ENCODE measurements at places on chromosomes 5 and 9.
A peak's percentile ranks its signal among the peaks of the same experiment; 100 is the strongest.

- peak; percentile 84 for DNase-seq
These were observed 232.8 kb upstream of the PTGER4 start for GRCh38 chr5:40446910-40447309.

- DNase-seq, result no peak
These were observed 35.1 kb downstream of the DMXL1 start for GRCh38 chr5:119105971-119106370.

GRCh38 chr5:119322948-119323537 is 32.8 kb upstream of the TNFAIP8 start:
- DNase-seq, result peak; percentile 67

GRCh38 chr5:72363166-72363802 is 43.1 kb downstream of the PTCD2 start:
- peak; percentile 77 for DNase-seq

GRCh38 chr9:119458068-119458467 is 88.8 kb upstream of the BRINP1 start:
- DNase-seq, result no peak

DNA sequence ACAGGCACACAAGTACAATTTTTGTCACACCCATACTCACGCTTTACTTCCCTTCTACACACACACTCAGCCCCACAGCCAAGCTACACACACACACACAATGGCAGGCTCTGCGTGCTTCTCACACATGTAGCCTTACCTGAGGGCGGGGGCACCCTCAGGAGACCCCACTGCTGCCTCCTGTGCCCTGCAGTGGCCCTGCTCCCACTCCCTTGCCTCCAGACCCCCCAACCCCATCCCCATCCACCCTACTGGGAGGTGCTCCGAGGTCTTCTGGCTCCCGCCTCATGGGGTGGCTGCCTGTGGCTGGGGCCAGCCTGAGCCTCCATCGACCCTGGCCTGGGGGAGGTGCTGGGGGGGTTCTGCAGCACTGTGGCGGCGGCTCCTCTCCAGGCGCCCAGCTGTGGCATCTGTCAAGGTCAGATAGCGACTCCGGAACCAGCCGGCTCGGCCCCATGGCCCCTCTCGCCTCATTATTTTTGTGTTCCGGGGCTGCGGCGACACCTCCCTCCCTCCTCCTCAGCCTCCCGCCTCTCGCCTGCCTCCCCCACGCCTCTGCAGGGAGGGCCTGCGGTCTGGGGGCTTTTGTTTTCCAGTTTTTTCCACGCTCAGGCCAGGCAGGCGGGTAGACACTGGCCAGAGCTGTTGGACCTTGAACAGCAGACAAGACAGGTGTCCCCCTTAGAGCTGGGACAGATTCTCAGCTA is 21.7 kb downstream of the CXXC5 start:
- DNase-seq, result no peak

DNA sequence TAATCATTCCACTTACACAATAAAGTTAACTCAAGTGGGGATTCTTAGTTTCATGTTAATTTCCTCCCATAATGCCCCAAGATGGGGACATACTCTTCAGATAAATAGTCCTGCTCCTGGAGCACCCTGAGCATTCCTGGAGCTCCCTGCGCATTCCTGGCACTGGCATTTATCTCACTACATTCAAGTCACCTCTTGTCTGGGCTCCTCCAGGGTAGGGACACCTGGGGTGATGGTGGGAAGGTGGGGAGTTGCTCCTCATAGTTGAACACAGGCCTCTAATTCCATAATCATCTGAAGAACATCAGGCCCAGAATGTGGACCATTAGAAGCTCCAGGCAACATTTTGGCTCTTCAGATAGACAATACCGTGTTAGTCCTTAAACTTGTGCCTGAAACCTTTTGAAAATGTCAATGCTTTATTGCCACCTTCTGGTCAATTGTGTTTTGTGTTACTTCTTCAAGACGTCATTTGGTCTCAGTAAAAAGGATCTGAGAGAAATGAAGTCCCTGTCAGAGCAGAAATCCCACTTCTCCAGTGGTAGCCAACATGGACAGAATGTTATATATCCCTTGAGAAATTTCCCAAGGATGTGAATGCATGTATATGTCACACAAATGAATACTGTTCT is 14.2 kb upstream of the AGGF1 start:
- peak; percentile 28 for DNase-seq

DNA sequence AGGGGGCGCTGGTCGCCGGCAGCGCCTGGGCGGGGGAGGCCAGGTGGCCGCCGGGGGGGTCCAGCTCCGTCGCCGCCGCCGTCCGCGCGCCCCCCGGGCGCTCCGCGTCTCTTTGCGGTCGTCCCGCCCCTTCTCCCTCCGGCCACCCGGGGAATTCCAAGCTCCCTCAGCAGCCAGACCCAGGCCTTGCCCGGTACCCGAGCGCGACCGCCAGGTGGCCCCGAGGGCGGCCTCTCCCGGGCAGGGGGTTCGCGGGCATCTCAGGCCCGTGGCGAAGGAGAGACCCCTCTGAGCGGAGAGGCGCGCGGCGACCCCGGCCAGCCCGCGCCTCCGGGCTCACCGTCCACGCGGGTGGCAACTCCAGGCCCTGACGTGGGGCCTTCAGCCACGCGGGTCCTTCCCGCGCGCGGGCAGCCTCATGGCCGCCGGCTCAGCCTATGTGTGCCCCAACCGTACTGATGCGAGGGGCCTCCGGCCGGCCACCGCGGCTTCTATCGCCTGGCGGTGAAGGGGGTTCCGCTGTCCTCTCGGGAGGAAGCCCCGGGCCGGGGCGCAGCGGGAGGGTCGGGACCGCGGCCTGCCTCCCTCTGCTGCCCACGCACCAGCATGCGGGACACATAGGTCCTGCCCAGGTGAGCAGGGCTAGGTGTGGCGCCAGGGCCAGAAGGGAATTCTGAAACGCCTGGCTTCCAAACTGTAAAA is 529 bp upstream of the NRARP start:
- DNase-seq, result no peak

GRCh38 chr9:79570448-79571308 is 1.1 kb upstream of the TLE4 start:
- DNase-seq, result no peak

- DNase-seq, result no peak
These were observed 219.3 kb downstream of the SMARCA2 start for GRCh38 chr9:2234371-2234893.

- no peak for DNase-seq
These were observed 117.0 kb downstream of the SSBP2 start for GRCh38 chr5:81633891-81634290.

GRCh38 chr5:147756566-147756965 is 26.0 kb downstream of the JAKMIP2 start:
- DNase-seq, result no peak

- DNase-seq, result no peak
These were observed 178.7 kb upstream of the SLC30A5 start for GRCh38 chr5:68915079-68915478.

- no peak for DNase-seq
These were observed 235.3 kb downstream of the KCTD16 start for GRCh38 chr5:144405991-144406390.

GRCh38 chr9:38022995-38023394 is 46.0 kb downstream of the SHB start:
- DNase-seq, result peak; percentile 28

- peak; percentile 25 for DNase-seq
These were observed 733 bp downstream of the COL23A1 start for GRCh38 chr5:178589180-178590140.

DNA sequence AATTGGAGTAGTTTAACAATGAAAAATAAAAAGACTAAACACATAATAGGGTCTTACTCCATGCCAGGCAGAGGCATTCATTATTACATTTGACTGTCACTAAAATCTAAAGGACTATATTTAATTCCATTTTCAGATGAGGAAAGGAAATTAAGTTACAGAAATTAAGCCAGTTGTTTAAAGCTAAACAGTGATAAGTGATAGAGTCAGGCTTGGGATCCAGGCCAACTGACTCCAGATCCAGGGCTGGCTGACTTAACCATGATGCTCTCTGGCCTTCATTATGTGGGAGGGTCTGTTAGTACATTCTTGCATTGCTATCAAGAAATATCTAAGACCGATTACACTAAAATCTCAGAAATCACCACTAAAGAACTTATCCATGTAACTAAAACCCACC is 107.2 kb downstream of the ARHGEF28 start:
- peak; percentile 68 for DNase-seq

DNA sequence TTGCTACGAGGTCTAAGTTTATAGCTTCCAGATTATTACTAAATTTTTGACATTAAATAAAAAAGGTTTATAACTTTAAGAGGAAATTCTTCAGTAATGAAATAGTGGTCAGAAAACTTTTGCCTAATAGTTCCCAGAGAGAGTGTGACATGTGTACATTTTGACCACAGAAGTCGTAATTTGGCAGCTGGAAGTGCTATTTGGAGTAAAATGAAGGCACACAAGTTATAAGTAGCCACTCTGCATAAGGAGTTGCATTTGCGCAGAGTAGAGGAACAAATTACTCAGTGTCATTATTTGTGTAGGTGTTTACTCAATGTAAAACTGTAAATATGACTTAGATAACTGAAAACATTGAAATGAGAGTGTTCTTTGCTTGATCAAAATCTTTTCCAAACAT is 408.4 kb downstream of the CCDC171 start:
- no peak for DNase-seq

DNA sequence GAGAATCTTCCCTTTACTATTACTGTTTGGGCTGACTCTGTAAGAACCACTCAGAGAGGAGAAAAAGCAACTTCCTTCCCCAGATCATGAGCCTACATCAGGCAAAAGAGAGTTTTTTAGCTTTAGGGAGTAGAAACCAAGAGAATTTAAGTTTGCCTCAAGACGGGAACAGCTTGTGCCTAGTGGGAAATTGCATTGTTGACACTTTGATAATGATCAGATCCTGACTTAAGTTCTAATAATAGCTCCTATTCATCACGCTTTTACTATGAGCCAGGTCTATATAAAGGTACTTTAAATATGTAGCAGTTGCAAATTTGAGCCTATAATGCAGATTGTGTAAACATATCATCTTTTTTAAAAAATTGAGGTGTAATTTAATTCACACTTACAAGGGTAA is 298.2 kb downstream of the MAN2A1 start:
- no peak for DNase-seq

- peak; percentile 12 for DNase-seq
These were observed 166.3 kb downstream of the C5orf15 start for GRCh38 chr5:133801955-133802751.

- DNase-seq, result no peak
These were observed 158.1 kb upstream of the HMHB1 start for GRCh38 chr5:143653766-143654282.

DNA sequence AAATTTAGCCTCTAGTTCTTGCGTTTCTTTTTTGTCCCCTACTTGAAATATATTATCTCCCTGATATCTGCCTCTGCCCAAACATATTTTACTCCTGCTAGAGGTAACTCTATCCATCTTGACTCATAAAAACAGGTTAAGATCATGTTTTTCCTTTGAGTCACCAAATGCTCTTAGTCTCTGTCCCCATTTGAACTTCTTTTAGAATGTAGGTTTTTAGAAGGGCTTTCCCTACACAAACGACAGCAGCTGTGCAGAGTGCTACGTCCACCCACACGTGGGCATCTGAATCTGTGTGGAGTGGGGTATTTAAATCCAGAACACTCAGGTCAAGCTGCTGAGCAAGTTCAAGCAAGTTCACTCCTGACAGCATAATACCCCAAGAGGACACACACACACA is 2.2 kb downstream of the HSD17B3 start:
- DNase-seq, result no peak

- peak; percentile 24 for DNase-seq
These were observed 737 bp downstream of the RNF180 start for GRCh38 chr5:64166201-64166959.

DNA sequence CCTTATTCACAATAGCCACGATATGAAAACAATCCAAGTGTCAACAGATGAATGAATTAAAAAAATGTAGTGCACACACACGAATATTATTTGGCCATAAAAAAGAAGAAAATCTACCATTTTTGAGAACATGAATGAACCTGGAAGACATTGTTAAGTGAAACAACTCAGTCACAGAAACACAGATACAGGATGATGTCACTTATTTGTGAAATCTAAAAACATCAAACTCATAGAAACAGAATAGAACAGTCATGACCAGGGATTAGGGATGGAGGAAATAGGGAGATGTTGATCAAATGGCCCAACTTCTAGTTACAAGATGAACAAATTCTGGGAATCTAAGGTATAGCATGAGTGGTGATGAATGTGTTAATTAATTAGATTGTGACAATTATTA is 72.3 kb downstream of the MACIR start:
- no peak for DNase-seq

DNA sequence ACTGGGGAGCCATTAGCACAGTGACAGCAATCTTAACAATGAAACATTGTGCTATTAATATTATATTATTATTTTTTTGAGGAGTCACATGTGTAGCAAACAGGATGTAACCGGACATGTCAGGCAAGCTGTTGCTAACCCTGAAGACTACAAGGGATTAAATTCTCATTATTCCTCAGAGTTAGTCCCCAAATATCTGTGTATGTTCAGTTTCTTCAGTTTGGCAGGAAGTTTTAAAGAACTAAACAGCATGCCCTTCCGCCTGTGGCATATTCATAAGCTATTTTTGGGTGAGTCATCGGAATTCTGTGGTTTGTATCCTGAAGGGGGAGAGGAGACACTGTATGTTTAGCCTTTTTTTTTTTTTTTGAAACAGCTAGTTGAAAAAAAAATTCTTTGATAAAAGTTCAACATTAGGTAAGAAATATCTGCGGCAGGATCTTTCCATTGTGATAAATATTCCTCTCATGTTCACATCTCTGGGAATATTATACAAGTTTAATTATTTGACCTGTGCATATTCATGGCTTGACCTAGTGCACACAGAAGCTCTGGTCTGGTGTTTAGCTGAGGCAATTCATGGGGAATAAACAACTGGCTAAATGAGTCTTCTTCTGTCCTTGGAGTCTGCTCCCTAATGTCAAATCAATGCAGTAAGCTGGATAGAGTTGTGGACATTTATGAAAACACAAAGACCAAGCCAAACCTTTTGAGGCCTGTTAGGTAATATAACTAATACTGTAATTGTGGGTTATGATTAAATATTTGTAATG is 202.7 kb upstream of the CDKN2B start:
- DNase-seq, result peak; percentile 95

DNA sequence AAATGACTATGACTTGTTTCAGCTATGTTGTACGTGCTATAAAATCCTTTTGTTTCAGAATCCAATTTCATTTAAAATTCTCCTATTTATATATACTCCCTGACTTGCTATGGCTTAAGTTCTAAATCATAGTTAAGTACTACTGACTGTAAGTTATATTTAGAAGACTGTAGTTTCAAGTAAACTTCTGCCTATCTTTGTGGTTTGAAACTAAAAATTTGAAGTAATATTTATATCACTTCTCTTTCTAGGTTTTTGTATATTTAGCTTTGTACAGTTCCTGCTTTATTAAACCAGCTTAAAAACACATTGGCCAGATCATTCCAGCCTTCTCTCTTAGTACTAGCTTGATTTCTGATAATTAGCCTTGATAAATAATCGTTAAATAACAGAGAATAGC is 196.3 kb downstream of the MLLT3 start:
- DNase-seq, result no peak

DNA sequence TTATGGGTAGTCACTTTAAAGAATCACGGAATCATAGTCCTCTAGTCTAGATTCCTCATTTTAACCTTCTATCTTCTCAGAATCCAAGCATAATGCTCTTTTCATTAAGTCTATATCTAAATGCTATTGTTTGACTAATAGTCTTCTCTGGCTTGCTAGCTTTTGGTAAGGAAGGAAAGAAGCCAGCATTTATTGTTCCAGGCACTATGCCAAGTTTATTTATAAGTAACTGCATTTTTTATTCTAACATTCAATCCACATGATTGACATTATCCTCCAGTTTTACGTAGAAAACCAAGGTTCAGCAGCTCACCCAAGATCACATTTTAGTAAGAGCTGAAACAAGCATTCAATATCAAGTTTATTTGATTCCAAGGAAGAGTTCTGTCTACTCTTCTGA is 254.2 kb downstream of the SAXO1 start:
- no peak for DNase-seq

Data from foreskin fibroblast (primary cell).